ENCODE measurements at places on chromosomes 5 and 9.
A peak's percentile ranks its signal among the peaks of the same experiment; 100 is the strongest.

- DNase-seq = peak; percentile 35
These were observed 155.1 kb downstream of the AGTPBP1 start for GRCh38 chr9:85586684-85587083.

- no peak for DNase-seq
These were observed 1763.0 kb upstream of the C9orf72 start for GRCh38 chr9:29336281-29336680.

- no peak for DNase-seq
These were observed 33.6 kb downstream of the RFX3 start for GRCh38 chr9:3492214-3492613.

GRCh38 chr5:143372187-143372829, 31.2 kb downstream of the NR3C1 start:
- DNase-seq = no peak

- DNase-seq = no peak
These were observed 342.9 kb upstream of the RPS23 start for GRCh38 chr5:82620957-82621600.

- DNase-seq = no peak
These were observed 780.7 kb downstream of the NR2F1-AS1 start for GRCh38 chr5:92800365-92800764.

GRCh38 chr5:56148453-56148971, 84.6 kb downstream of the ANKRD55 start:
- DNase-seq = no peak

GRCh38 chr9:108631496-108632285, 224.1 kb downstream of the ACTL7B start:
- no peak for DNase-seq

DNA sequence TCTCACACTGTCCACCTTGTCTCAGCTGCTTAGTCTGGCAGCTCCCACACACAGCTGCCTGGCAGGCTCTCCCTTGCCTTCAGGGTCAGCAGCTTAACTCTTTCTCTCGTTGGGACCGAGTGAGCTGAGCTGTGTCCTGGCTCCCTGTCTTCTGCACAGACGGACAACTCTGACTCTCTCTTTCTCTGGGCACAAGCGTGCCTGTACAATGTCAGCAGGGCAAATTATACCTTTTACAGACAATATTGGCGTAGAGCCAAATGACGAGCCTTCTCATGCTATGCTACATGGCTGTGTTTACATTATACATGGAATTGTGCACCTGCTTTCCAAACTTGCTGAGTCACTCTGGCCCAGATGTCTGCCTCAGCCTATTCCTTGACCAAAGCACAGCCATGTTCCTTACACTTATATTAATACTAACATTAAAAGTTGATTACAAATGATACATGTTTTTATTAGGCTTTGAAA, 188.6 kb downstream of the CYLC2 start:
- DNase-seq = no peak

- DNase-seq = no peak
These were observed 14.5 kb downstream of the PHAX start for GRCh38 chr5:126615286-126615685.

DNA sequence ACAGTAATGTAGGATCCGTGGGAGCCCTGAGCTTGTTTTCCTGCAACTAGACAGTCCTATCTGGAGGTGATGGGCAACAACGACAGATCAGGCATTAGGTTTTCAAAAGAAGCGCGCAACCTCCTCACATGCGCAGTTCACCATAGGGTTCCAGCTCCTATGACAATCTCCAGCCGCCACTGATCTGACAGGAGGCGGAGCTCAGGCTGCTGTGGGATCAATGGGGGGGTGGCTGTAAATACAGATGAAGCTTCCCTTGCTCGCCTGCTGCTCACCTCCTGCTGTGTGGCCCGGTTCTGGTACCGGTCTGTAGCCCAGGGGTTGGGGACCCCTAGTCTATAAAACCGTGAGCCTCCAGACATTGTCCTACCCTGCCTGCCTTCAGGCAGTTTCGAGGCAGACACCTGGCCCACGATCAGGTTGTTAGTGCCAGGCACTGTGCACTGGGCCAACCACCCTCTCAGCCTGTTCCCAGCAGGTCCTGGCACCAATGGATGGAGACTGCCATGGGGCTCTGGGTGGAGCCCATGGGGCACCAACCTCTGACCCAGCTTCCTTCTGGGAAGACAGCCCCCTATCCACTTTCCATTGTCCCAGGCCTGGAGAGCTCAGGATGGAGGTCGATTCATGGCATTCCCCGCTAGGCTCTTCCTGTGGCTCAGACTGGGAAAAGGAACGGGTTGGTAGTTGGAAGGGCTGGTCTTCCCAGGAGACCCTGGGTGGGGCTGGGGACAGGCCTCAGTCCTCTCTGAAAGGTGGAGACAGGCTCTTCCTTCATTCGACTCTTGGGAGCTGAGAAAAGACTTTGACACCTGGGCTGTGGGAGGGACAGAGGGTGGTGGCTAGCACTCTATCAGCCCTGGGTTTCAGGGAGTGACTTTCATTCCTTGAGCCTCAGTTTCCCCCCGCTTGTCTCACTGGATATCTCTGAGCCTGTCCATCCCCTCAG, 1.7 kb downstream of the ENDOG start:
- peak; percentile 63 for DNase-seq

DNA sequence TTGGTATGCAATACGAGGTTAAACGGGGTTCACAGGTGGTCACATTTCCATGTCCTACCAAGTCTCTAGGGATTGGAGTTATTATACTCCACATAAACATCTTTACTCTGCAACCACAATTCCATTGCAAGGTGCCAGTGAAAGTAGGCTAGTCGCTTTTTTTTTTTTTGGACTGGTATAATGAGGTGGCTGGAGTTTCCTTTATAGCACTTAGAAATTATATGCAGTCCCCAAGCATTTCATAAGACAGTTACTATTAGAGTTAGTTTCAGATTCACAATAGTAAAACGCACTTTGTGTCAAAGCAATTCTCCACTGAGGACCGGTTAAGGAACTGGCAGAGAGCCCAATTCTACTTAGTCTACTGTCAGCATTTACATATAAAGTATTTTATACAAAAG, 1.4 kb downstream of the MEF2C start:
- DNase-seq = no peak

DNA sequence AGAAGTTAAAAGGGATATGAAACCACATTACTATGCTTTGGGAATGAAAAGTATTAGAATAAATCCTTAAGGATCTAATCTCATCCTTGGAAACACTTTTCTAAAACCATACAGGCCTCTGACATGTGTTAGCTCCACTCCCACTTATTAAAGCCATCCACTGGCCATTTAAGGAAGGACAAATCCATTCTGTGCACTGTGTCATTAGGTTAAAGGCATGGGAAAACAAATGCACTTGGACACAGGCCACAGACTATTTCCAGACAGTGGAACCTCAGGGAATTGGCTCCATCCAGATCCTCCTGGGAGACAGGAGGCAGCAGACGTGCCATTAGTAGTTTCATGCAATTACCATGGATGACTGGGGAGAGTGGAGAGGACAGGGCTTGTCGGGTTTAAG, 454.9 kb downstream of the ENC1 start:
- no peak for DNase-seq

DNA sequence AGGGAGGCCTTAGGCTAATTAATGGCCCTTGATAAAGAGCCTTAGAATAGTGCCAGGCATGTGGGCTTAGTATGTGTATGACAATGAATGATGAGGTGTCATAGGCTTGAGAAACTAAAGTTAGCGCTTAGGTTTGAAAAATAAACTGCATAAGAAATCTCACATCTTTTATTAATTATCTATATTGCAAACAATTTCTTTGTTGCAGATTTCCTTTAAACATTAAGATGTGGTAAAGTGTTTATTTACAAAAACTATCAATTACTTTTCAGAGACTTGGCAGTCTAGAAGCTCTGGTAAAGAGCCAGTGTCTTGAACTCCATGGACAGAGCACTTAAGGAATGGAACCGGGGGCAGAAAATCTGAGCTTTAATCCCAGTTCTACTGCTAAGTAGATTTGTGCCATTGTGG, 23.1 kb downstream of the MAP1B start:
- DNase-seq = no peak

- DNase-seq = no peak
These were observed 395.7 kb upstream of the ZNF462 start for GRCh38 chr9:106467113-106467864.

- DNase-seq = peak; percentile 55
These were observed 85.9 kb downstream of the SETX start for GRCh38 chr9:132268725-132269352.

DNA sequence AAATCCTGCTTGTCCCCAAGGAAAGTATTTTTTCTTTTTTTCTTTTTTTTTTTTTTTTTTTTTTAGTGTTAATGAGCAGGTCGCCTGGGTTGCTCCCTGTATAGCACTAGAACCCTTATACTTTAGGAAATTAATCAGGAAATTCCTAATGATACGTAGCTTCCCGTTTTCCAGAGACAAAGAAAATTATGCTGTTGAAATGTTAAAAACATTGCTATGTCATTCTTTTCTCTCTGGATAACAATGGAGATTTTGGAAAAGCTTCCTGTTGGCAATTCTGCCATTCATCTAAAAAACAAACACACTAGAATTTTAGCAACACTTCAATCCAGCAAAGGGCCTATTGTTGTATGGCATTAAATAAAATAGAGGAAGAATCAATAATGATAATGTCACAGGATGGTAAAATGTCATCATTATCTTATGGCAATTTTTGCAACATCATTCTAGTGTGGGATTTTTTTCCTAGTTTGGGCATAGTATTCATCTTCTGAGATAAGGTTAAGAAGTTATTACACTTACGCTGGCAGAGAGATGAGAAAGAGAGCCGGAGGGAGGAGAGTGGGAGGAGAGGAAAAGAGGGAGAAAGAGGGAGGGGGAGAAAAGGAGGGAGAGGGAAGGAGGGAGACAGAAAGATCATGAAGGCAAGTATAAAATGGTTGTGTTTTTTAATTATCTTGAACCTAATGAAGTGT, 315.8 kb upstream of the PDE4D start:
- DNase-seq = no peak

DNA sequence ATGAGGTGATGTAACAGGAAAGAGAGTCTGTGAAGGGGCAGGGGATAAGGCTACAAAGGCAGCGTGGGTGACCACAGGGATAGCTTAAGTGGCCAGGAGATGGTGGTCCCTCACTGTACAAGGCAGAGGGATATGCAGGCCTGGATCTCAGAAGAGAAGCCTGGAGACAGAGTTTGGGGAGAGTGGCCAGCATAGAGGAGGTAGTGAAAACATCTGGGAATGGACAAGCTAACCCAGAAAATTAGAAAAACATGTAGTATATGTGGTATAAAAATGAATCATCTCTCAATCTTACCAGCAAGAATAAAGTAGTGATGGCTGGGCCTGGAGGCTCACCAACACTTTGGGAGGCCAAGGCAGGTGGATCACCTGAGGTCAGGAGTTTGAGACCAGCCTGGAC, 349.2 kb upstream of the KLF4 start:
- DNase-seq = no peak

- no peak for DNase-seq
These were observed 40.5 kb downstream of the NCS1 start for GRCh38 chr9:130212543-130213297.

DNA sequence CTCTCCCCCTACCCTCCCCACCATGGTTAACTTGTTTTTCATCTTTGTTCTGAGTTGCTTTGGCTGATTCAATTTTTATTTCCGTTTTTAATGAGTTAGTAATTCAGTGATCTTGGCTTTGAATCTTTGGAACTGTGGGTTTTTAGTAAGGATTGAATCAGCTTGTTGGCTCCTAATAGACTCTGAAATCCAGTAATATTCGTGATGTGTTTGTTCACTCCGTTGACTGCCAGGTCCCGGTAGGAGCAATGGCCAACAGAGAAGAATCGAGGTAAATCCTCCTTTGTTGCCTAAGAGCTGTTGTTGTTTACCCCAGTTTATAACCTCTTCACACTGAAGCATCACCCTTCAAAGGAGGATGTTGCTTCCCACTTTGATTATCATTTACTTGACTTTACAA, 92.7 kb downstream of the PCSK1 start:
- no peak for DNase-seq

DNA sequence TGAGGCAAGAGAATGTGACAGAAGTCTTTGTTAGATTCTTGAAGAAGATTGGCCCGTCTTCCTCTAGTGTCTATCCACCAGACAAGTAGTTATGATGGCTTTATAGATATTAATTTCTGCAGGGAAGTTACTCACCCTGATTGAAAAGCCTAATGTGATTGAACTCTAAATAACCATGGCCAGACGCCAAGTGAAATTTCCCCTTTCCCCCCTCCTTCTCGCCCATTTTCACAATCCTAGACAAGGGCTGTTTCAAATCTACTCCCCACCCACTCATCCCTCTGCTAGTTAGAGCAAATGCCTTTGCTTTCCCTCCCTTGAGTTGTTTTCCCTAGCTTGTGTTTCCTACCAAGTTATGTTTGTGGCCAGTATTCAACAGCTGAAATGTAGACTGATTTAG, 182.5 kb downstream of the TMEM167A start:
- DNase-seq = peak; percentile 7

DNA sequence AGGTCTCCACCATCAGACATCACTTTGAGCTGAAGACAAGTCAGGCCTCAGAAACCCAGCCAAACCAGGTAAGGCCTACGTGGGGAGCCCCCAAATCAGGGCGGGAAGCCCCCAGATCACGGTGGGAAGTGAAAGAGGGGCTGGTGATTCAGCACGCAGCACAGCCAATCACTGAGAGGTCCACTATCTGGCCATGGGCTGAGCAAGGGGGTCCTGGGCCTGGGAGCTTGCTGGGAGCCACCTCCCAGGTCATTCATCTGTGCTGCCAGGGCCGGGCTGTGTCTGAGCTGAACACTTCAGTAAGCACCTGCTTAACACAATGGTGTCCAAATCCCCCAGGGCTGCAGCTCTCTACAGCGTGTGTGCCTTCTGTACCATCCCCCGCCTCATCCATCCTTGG, 15.5 kb downstream of the MED10 start:
- no peak for DNase-seq

GRCh38 chr5:155046591-155046990, 33.0 kb downstream of the KIF4B start:
- no peak for DNase-seq

DNA sequence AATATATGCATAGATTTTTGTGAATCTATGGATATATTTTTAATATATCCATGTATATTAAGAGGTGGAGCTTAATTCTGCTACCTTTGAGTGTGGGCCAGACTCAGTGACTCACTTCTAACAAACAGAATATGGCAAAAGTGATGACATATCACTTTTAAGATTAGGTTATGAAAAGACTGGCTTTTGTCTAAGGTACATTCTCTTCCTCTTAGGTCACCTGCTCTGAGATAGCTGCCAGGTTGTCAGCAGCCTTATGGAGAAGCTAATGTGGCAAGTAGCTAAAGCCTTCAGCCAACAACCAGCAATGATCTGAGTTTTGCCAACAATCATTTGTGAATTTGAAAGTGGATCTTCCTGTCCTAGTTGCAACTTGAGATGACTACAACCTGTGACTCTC, 83.8 kb downstream of the ANKRD31 start:
- DNase-seq = peak; percentile 8

GRCh38 chr9:121711797-121712196, 60.4 kb downstream of the DAB2IP start:
- no peak for DNase-seq

All from small intestine (tissue), 16 donors.